ENCODE measurements at places on chromosomes 5 and 9.

- no peak for DNase-seq
These were observed 173.1 kb downstream of the CACNA1B start for GRCh38 chr9:138050472-138051330.

DNA sequence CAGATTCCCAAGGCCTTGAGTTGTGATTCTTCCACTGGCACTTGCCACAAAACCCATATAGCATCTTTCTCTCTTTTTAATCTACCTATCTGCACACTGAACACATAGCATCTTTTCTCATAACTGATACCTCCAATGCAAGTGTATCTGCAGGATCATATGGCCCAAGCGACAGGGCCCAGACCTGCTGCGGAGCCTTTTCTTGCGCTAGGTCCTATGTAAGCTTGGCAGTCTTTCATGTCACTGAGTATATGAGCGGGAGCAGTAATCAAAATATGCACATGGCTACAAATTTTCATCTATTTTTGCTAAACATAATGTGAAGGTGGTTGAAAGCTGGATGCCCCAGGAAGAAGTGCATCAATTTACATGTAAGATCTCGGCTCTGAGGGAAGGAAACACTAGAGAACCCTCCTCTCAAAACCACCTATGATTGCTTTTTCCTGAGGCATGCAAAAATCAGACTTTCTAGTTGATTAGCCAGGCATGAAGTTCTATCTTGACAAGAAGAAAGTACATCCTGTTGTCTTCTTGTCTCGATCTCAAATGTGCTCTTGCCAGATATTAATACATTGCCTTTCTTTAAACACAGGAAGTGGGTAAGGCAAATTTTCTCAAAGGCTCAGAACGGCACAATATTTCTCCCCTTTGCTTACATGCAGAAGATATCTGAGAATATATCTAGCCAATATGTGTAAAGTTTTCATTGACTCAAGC, 26.9 kb upstream of the CEMIP2 start:
- no peak for DNase-seq

DNA sequence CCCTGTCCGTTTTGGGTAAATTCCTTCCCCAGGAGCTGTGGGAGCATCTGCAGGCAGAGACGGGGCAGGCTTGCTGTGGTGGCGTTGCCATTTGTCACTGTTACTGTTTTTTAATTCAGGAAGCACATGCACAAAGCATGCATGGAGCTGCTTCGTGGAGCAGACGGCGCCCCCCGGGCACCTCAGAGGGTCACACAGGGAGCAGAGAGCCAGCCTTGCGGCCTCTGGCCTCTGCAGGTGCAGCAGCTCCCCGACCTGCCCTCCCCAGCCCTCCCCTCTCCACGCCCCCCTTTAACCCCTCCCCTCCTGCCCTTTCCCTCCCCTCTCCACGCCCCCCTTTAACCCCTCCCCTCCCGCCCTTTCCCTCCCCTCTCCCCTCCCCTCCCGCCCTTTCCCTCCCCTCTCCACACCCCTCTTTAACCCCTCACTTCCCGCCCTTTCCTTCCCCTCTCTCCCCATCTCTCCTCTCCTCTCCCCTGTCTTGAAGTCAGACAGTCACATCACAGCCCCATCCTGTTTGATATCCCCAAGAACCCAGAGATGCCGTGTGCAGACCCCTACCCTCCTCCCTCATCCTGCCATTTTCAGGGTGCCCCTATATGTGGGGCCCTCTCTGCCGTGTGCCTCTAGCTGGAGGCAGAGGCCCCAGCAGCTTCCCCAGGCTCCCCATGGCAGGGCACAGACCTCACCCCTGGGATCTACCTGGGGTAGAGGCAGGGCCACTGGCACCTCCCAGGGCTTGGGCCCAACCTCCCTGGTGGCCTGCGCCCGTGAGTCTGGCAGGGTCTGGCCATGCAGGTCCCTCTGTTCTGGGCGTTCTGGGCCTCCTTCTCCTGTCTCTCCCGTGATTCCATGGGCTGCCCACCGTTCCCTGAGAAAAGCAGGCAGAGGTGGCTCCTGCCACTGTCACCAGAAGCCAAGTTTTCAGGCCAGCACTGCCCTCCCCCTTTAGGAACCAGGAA, 29.6 kb upstream of the UBAC1 start:
- DNase-seq: no peak

DNA sequence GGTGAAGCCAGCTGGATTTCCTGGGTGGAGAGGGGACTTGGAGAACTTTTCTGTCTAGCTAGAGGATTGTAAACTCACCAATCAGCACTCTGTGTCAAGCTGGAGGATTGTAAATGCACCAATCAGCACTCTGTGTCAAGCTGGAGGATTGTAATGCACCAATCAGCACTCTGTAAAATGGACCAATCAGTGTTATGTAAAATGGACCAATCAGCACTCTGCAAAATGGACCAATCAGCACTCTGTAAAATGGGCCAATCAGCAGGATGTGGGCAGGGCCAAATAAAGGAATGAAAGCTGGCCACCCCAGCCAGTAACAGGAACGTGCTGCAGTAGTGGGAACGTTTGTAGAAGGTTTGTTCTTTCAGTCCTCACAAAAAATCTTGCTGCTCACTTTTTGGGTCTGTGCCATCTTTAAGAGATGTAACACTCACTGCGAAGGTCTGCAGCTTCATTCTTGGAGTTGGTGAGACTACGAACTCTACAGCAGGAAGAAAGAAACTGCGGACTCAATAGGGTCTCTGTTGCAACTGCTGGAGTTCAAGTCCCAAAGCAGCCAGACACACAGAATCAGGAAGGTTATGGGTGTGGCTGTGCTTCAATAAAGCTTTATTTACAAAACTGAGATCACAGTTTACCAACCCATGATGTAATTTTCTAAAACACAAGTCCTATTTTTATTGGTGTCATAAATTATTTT, 145.7 kb upstream of the ERCC6L2 start:
- no peak for DNase-seq
